ENCODE measurements at places on chromosomes 7 and 10. TPM values are rescaled to one million over a fixed set of nuclear protein-coding genes. Genes with fewer than 3 reads are reported as not detected.

The GPRIN2 gene
- total RNA-seq, result 4.1 TPM

The GLCCI1 gene
- total RNA-seq, result 2.0 TPM

GRCh38 chr10:30456266-30456665 is 22.3 kb downstream of the MAP3K8 start:
- H3K4me3 ChIP-seq, result no peak overlapping the region
- DNase-seq, result no peak
- no peaks in the 10 kb centered on the region for H3K4me1 ChIP-seq
- no peaks in the 10 kb centered on the region for H3K27me3 ChIP-seq
- H3K27ac ChIP-seq, result no peak overlapping the region

- DNase-seq, result no peak
- H3K36me3 ChIP-seq, result no peaks in the 10 kb centered on the region
- H3K4me1 ChIP-seq, result no peaks in the 10 kb centered on the region
- no peak overlapping the region for H3K4me3 ChIP-seq
These were observed 70.3 kb upstream of the HDAC9 start for GRCh38 chr7:18425227-18425626.

DNA sequence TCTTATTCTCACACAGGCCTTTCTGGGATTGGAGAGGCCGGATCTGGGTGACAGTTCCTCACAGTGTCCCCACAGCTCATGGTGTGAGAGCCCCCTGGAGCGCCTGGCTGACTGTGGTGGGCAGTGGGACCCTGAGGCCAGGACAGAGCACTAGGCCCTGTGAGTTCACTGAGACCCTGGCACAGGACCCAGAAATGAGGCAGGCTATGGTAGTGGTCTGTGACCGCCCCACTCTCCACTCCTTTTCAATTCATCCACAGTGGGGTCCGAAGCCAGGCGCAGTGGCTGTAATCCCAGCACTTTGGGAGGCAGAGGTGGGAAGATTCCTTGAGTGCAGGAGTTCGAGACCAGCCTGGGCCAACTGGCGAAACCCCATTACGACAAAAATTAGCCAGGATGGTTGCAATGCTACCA is 95.9 kb upstream of the TNRC18 start:
- no peak overlapping the region for H3K27ac ChIP-seq
- no peaks in the 10 kb centered on the region for H3K4me1 ChIP-seq
- DNase-seq, result no peak
- no peak overlapping the region for H3K4me3 ChIP-seq

- H3K36me3 ChIP-seq, result no peaks in the 10 kb centered on the region
- no peak for DNase-seq
- no peaks in the 10 kb centered on the region for H3K27me3 ChIP-seq
- H3K27ac ChIP-seq, result no peak overlapping the region
- no peak overlapping the region for H3K4me3 ChIP-seq
- H3K4me1 ChIP-seq, result peaks cover 19% of the 10 kb centered on the region
These were observed 1189.6 kb upstream of the CELF2 start for GRCh38 chr10:9828110-9828509.

DNA sequence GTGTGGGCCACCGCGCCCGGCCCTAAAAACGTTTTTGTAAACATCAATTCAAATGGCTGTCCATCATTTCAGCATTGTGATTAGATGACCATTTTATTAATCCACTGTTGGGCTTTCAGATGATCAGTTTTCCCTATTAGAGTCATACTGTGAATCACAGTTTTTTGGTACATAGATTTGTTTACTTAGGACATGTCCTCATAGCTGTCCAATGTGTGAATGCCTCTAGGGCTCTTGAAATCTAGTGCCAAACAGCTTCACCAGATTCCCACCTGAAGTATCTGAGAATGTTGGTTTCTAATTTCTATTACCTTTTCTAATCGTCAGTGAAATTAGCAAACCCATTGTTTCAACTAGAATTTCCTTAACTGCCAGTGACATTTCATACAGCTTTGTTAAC is 66.8 kb downstream of the UPF2 start:
- no peaks in the 10 kb centered on the region for H3K4me1 ChIP-seq
- H3K27me3 ChIP-seq, result no peaks in the 10 kb centered on the region
- peaks cover 2% of the 10 kb centered on the region for H3K36me3 ChIP-seq
- no peak overlapping the region for H3K27ac ChIP-seq

GRCh38 chr7:74040101-74040790 is 12.3 kb downstream of the ELN start:
- no peak overlapping the region for H3K4me3 ChIP-seq
- H3K4me1 ChIP-seq, result peaks cover under 1% of the 10 kb centered on the region
- H3K36me3 ChIP-seq, result no peaks in the 10 kb centered on the region
- H3K27me3 ChIP-seq, result no peaks in the 10 kb centered on the region
